NCI-H526 (cell line): ENCODE measurements at places on chromosomes 7 and 10.

DNA sequence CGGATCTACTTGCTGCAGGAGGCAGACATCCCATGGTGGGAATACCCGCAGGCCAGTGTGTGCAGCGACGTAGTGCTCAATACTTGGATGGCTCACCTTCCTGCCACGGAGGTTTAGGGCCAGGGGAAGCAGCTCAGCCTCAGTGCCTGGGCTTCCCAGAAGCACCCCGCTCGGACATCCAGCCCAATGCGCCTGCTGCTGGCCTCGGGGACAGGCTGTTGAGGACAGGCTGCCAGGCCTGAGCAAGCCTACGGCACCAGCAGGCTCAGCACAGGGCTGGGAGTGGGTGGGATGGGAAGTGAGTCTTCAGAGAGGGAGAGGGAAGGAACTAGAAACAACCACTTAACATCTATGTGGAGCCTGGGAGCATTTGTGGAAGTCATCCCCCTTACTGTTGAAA, 441.3 kb upstream of the MGMT start:
- no peak for DNase-seq

DNA sequence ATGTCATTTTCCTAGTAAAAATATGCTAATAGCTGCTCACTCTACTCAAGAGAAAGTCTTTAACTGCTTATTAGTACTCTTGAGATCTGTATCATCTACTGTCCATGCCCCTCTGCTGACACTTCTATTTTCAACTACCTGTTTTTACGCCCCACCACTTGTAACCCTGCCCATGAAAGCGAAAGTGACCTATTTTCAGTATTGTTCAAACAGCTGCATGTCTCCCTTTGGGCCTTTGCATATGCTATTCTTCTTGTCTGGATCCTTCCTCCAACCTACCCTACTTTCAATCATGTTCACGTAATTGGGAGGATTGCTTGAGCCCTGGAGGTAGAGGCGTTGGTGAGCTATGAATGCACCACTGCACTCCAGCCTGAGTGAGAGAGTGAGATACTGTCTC, 1481.3 kb downstream of the GATA3 start:
- peak; percentile 15 for DNase-seq

DNA sequence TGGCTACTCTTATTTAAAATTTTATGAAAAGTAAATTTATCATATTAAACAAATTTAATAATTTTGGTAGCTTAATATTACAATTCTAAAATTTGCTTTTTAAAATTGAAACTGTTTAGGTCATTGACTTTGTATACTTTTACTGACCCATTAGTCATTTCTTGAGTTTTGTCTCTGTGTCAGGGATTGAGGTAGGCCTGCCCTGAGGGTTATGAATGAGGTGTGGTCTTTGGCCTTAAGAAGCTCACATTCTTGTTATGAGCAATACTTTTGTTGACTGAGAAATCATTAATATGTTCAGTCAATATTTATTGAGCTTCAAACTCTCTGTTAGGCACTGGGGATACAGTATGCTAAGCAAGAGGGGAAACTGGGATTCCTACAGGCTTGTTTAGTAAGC, 47.0 kb upstream of the RPA3 start:
- DNase-seq, result no peak

DNA sequence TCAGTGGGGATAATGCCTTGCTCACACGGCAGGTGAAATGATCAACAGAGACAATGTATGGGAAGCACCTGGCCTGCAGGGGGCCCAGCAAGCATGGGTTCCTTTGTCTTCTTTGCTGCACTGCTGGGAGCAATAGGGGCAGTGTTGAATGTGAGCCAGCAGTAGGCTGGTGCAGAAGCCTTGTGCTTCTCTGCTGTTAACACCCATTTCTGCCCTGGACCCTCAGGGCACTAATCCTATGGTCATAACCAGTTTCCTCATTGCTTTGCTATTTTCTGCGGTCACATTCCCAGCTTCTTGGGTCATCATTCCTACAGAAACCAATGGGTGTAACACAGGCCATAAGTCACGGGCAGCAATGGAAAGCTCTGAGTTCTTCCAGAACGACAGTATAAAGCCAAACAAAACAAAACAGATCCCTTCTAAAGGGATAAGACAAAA, 10.9 kb upstream of the LGI1 start:
- peak; percentile 22 for DNase-seq

GRCh38 chr7:77662869-77663268, 33.4 kb upstream of the RSBN1L start:
- no peak for DNase-seq

- DNase-seq, result no peak
Observed at GRCh38 chr10:84296091-84296981, 32.1 kb upstream of the CCSER2 start.

DNA sequence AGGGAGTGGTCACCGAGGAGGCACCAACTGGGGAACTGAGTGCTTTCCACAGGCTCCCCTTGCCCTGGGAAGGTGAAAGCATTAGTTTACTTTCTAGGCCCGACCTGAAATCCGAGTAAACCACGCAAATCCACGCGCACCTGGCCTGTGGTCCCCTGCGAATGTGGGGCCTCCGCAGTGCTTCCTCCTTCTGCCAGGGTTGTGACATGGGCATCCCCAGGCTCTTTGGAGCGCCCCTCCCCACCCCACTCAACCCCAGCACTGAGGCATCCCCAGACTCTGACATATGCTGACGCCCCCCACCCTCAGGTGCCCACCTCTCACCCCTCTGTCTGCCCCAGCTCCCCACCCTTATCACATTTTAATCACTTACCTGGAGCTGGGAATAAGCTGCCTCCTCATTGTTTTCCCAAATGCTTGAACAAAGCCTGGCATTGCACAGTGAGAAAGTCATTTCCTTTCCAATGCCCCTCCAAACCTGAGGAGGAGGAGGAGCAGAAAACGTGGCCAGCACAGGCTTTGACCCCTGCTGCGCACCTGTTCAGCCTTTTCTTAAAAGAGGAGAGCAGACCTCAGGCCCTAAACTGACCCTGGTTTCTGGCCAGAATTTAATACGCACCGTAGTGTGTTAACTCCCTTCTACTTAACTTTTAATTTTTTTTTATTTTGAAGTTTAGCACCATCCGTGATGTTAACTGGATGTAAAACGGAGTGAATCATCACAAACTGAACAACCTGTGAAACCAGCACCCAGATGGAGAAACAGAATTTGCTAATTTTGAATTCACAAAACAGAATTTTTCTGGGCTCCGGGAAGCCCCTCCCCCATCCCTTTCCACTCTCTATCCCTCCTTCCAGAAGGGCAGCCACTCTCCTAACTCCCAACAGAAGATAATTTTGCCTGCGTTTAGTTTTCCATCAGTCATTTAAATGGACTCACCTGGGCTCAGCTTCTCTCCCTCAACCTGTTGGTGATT, 129.4 kb downstream of the WDR11 start:
- no peak for DNase-seq

GRCh38 chr10:63155388-63156020, 22.4 kb downstream of the NRBF2 start:
- DNase-seq, result no peak

DNA sequence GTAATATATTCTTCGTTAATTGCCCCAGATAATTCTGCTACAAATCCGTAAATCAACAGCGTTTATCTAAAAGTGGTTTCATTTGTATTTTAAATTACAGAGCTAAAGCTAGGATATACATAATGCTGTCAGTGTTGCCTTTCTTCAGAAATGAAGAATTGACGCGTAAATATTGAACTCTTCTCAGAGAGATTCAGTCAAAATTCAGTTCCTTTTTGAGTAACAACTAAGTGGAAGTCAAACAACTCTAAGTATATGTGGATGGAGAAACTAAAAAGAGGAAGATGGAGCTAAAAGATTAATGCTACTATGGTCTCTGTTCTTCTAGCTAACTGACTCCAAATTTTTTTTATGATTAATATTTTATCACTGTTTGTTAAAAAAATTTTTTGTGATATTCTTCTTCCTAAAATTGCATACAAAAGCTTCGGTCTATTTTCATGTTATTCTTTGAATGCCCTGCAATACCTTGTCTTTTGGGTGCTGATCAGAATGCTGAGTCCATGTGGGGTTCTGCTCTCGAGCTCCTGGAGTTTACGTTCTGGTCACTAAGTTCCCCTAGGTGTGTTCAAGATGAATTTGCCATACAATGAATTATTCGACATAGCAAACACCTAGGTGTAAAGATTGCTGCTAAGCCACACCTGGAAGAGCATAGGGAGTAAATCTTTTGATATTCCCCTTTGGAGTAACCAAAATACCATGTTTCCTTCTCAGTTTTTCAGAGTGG, 20.7 kb downstream of the MDFIC start:
- no peak for DNase-seq

GRCh38 chr10:129274748-129275474, 192.1 kb upstream of the MGMT start:
- DNase-seq, result peak; percentile 26

DNA sequence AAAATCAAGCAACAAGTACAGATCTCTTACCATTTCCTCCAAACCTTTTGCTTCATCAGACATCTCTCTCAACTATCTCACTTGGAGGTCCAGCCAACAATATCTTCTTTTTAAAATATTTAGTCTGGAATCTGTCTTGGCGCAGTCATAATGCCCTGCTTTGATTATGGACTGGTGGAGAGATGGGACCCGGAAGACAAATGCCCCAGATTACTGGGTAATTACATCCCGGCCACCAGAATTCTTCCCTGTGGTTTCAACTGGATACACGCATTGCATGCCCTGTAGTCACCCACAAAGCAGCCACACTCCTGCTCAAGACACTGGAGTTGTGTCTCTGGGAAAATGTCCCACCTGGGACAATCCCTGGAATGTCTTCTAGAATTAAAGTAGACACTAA, 65.5 kb downstream of the BPGM start:
- no peak for DNase-seq

DNA sequence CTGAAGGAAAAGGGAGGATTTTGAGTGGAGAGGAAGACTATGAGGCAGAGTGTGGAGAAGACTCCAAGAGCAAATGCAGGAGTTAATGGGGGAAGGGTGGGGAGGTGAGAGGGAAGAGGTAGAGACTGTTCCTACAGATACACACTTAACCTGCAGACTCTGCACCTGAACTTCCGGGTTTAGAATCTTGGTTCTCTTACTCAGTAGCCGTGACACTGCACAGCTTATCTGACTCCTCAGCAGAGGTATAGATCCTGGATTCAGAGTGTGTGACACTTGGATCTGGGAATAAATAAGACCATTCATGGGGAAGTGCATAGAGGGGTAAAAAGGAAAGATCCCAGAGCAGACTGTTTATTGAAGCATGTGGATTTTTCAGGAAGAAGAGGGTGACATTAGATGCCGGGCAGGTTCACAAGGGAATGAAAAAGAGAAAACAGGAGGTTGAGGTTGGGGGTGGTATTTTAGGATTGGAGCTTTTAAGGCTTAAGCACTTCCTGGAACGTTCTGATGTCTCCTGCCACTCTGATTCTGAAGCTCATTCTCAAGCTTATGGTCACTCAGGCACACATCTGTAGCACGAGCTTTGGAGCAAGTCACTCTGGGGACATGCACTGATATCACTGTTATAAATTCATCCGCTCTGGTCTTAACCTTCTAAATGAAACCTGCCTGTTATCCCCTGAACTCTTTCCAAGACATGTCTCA, 5.7 kb upstream of the ZC3HAV1L start:
- DNase-seq, result no peak

DNA sequence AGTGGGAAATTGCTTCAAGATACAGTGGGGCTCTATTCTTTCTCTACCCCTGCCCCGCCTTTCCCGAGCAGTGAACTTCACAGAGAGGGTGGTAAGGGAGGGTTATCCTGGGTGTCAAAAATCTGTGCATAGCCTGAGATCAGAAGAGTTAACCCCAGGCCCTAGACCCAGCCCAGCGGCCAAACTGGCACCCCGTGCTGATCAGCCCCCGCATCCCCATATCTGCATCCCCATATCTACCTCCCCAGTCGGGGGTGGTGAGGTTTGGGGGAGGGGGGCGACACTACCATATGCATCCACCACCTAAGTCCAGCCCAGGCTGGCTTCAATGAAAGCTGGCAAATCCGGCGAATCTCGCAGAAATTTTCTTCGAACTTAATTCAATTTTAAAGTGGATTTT, 7.0 kb upstream of the DLX6 start:
- no peak for DNase-seq

DNA sequence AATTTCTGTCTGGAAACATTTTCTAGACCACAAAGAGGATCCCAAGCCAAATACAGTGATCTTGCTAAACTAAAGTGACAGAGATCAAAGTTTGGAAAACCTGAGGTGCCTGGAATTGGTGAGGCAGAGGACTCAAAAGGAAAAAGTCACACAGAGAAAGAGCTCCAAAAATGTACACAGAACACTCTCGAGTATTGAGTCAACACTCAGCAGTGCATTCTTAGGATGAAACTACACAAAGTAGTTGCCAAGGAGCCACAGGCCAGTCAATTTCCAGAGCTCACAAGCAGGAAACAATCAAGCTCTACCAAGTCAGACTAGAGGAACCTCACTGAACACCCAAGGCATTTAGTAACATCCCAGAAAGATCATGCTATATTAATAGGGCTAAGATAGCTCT, 61.3 kb downstream of the MICU1 start:
- DNase-seq, result no peak

DNA sequence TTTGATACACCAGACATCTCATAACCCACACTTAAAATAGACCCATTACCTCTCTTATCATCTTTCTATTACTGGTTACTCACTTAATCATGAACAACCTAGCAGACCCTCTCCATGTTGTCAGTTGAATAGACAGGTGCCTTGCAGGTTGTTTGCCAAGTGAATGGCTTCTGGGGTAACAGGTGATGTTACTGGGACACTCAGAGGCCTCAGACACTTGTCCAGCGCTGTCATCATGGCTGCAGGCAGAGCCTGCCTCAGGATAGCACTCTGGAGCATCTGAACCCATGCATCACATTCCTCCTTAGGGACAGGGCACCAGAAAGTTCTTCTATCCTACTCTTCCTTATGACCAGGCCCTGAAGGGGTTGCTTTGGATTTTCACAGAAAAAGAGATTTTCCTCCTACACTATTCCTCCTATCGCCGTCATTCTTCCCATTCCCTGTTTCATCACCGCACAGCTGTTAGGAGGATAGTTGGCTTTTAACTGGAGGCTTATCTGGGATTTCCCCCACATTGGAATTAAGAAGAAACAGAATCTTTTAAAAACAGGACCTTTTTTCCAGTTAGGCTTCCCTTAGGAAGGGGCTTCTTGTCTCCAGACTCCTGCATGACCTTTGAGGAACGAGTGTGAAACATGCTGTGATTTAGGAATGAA, 182.1 kb downstream of the VTI1A start:
- DNase-seq, result no peak

DNA sequence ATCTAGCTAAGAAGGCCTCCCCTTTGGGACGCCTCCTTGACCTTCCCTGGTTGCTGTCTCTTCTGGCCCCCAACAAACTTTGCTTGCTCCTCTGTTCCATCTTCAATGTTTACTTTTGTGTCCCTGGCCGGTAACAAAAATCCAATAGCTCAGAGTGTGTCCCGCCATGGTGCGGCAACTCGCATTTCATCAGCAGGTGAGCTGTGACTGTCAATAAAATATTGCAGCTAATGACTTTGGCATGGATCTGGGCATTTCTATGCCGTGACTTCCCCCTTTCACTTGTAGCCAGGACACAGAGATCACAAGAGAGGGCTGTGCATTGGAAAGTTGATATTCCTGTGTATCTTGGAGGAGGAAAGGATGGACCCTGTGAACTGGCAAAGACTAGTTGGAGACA, 317.6 kb downstream of the RPS24 start:
- no peak for DNase-seq
